Suppressor macrophage treated with lipopolysaccharide for 4 hours (primary cell): ENCODE measurements at places on chromosomes 11 and 22.

DNA sequence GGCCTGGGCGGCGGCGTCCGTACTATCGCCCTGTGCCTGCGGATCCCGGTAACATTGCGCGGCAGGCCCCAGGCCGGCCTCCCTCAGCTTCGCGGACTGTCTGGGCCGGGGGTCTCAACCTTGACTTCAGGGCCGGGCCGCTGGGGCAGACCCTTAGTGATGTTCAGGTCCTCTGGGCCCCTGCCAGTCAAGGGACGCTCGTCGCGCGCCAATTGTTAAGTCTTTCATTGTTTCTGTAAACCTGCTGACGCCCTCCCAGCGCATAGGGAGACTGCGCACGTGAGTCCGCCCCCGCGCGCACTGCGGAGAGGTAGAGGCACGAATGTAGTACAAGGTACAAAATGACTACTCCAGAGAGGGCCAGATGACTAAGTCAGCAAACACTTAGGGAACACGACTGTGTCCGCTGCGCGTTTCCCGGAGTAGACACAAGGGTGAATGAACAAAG is 451 bp upstream of the HDHD5 start:
- peak; percentile 48 for DNase-seq

GRCh38 chr11:9180784-9181183 is 84.4 kb downstream of the DENND5A start:
- peak; percentile 10 for DNase-seq

GRCh38 chr11:28257761-28258160 is 149.6 kb downstream of the METTL15 start:
- no peak for DNase-seq

DNA sequence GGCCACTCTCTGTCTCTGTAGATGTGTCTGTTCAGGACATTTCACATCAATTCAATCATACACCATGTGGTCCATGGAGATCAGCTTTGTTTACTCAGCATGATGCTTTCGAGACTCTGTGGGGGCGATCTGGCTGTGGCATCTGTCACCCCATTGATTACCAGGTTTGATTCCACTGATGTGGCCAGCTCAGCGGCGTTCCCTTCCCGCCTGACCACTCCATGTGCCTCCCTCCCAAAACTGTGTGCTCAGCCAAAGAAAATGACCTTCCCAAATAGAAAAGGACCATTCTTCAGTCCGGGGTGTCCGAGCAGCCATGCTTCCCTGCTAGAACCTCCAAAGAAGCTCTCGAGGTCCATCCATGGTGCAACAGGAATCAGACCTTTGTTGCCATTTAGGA is 89.1 kb downstream of the BRD1 start:
- DNase-seq = no peak

- peak; percentile 76 for DNase-seq
These were observed 77.3 kb downstream of the SCN3B start for GRCh38 chr11:123577081-123577598.

GRCh38 chr11:66987158-66987620 is 12.1 kb downstream of the C11orf86 start:
- no peak for DNase-seq

DNA sequence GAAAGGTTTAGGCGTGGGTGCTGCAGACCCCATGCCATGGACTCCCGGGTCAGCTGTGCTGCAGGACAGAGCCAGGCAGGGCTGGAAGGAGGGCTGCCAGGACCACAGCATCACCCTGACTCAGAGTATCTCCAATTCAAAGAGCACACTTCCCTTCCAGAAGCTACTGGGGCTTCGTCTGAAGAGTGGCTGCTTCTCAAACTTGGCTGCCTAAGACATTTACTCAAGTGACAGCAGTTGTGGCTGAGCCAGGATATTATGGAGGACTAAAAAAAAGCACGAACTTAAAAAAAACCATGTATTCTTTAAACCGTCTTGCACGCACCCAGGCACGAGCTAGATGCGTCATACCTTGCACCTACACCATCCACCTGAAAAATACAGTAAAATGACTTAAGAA is 13.0 kb upstream of the BID start:
- no peak for DNase-seq

GRCh38 chr11:61853698-61854169 is 25.6 kb downstream of the FADS2 start:
- no peak for DNase-seq

DNA sequence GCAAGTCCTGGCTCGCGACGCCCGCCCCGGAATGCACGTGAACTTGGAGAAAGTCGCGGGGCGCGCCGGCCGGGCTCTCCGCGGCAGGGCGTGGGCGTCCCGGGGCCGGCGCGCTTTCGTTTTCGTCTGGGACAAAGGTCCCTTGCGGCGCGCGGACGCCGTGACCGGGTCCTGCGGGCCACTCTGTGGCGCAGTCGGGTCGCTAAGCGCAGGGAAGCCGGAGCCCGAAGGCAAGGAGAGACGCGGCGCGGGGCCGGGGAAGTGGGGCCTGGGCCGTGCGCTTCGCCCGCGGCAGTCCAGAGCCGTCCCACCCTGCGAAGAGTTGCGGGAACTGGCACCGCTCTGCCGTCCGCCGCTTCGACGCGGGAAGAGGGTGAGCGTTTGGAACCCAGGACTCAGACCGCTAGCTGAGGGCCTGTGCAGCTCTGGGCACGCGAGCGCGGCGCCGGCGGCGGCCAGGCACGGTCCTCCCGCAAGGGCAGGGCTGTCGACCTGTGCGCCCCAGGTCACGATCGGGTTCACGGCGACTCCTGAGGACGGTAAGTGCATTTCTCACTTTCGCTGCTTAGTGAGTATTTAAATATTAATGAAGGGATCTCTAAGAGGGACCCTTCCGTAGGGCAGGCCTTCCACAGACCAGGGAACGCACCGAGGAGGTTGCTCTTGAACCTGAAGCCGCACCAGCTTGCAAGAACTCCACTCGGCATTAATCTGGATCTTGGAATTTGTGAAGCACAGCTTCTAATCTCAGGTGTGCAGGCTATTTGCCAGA is 78.0 kb upstream of the PPARA start:
- peak; percentile 94 for DNase-seq

GRCh38 chr22:20418211-20418788 is 19.3 kb downstream of the SCARF2 start:
- peak; percentile 81 for DNase-seq

GRCh38 chr22:29750559-29751538 is 16.0 kb downstream of the ZMAT5 start:
- peak; percentile 56 for DNase-seq

DNA sequence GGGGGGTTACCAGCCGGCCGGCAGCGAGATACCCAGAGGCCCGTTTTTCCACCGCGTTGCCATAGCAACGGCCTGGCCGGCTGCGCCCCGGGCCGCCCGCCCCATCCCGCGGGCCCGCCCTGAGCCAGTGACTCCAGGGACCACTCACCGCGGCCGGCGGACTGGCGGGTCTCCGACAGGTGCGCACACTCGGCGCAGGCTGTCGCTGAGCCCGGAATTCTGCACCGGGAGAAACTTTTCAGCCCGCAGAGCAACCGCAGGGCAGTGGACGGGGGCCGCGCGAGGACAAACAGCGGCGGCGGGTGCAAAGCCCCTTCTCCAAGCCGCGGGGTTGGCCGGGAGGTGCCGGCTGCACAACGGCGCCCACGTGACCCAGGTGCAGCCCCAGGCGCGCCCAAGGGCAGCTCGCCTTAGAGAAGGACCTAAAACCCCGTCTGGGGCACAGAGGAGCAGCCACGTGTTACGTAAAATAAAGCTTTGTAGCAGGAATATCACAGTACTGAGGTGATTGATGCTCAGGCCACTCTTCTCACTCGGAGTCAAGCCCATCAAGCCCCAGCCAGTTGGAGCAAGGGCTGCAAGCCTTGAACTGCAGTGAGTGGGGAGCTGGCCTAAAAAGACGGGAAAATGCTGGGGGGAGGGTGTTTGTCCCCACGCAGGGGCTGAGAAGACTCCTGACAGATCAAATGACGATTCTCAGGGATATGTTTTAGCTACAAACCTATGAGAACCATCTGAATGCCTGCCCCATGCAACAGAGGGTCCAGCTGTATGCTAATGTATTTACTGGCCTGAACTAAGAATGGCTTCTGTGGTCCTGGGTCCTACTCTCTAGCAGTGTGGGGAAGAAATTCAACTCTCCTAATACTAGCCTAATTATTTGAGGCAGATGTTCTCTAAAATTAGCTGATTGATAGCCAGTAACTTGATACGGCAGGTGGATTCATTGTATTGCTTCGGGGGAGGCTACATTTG is at the start of gene STK33:
TSS of gene STK33 (minus strand) at position 294 of the 975 bp plus-strand sequence. CDS start 119,323 bp downstream, outside the sequence.
- no peak for DNase-seq

GRCh38 chr22:26579331-26579886 is 10.5 kb downstream of the TPST2 start:
- peak; percentile 23 for DNase-seq

DNA sequence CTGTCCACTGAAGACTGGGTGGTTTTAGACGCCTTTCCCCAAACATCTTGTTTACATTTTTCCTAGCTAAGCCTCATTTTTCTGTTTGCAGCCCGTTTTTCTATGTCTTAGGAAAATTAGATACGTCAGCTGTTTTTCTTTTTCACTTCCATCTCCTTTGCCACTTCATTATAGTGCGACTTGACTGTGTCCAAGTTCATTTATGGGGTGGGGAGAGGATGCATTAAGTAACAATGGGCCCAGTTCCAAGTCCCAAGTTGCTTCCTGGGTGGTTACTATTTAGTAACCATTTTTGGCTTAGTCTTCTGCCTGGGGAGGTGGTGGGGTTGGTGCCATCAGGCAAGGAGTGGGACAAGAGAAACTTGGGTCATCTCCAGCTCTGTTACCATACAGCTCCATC is 83.0 kb downstream of the TRAF6 start:
- DNase-seq = peak; percentile 46

- DNase-seq = no peak
These were observed 3.2 kb downstream of the NDUFS8 start for GRCh38 chr11:68033708-68034045.

- DNase-seq = no peak
These were observed 5.0 kb downstream of the ZNF215 start for GRCh38 chr11:6931146-6931713.

DNA sequence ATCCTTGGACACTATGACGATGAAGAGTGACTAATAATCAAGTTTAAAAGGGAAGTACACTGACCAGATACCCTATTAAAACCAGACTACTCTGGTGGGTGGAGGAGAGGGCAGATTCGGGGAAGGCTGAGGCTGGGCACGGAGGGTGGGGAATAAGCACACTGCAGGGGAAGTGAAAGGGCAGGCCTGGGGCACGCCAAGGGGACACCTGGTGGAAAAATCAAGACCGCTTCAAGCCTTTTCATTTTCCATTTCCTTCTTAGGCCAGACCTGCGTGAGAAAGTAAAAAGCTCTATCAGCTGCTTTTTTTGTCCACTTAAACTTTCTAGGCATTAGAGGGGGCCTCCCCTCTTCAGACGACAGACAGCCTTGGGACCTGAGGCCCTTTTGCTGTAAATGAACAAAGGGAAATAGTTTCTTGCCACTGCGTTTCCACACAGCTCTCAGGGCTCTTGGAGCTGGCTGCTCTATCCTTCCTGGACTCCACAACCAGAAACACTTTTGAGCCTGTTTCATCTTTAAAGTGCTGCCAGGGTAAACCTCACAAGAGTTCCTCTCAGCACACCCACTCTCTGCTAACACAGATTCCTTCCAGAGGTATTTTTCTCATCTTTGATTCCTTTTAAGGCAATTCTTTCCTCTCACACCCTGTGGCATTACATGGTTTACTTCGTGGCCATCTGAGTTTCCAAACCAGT is 25.0 kb upstream of the SERPIND1 start:
- DNase-seq = peak; percentile 71

DNA sequence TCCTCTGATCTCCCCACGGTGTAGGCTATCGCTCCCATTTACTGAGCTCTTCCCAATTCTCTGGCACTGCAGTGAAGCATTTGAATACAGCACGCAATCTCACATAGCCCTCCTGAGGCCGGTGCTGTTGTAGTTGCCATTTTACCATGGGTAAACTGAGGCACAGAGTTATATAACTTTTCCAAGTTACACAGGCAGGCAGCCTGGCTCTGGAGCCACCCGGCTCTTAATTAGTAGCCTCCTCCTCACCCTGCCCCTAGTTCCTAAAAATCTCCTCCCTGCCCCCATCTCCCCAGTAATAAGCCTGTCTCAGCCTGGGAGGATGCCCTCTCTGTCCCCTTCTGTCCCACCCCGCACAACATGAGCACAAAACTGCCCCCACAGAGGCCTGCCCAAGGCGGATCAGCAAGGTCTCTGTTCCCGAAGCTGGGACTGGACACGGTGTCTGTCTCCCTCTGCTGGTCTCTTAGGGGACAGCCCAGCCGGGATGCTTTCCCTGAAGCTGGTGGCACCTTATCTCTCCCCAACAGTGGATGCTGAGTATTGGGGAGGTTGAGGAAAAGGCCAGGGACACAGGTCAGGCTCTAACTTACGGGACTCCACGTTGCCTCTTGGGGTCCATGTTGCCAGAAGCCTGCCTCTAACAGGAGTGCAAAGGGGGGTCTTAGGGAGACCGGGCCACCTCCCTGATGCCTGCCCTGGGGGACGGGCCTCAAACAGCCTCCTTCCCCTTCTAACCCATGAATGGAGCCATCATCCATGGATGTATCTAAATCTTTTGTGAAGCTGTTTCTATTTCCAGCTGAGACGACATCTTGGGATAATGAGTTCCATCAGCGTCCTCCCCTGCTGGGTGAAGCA is 9.1 kb upstream of the CLCF1 start:
- DNase-seq = peak; percentile 88

- DNase-seq = peak; percentile 98
These were observed 8.2 kb upstream of the PARVG start for GRCh38 chr22:44172370-44173108.

- DNase-seq = no peak
These were observed 37.0 kb upstream of the PAK1 start for GRCh38 chr11:77510851-77511250.

- peak; percentile 80 for DNase-seq
These were observed 39.7 kb downstream of the TPBGL start for GRCh38 chr11:75280227-75280701.

GRCh38 chr22:42069801-42070516 is 653 bp downstream of the NAGA start:
- DNase-seq = peak; percentile 75

DNA sequence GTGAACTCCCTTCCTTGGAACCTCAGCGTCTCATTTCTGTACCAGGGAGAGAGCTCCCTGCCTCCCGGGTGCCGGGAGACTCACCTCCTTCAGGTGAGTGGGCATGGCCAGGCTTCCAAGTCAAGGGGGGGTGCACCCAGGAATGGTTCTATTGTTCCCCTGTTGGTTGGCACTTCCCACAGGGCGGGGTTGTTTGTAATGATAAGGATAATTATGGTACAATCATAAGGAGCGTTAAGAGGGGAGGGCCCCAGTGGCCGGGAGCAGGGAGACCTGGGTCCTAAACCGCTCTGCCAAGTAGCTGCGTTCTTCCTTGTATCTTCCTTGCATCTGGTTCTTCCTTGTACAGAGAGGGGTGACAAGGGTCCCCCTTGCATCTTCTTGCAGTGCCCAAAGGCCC is 79.1 kb downstream of the LRRC32 start:
- no peak for DNase-seq
